ENCODE measurements at places on chromosomes 11 and 22.

DNA sequence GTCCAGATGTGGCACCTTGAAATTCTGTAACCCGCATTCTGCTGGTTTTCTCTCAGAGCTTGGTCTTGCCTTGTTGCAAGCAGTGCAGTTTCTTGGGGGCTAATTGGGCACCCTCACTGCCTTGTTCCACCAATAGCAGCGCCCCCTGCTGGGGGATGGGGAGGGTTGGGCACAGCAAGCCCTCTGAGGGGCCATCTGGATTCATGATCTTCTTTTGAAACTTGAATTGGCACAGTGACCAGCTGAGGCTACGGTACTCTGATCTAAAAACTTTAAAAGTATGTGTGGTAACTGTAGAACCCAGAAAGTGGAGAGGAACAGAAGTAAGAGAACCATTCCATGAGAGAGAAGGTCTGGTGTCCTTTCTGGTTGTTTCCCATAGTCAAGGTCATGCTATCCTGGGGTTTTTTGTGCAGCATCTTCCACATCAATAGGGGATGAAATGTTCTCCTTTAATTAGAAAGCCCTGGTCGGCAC, 64.2 kb downstream of the MED15 start:
- no peak for DNase-seq

- DNase-seq: no peak
Observed at GRCh38 chr22:40043081-40043480, 48.3 kb downstream of the FAM83F start.

DNA sequence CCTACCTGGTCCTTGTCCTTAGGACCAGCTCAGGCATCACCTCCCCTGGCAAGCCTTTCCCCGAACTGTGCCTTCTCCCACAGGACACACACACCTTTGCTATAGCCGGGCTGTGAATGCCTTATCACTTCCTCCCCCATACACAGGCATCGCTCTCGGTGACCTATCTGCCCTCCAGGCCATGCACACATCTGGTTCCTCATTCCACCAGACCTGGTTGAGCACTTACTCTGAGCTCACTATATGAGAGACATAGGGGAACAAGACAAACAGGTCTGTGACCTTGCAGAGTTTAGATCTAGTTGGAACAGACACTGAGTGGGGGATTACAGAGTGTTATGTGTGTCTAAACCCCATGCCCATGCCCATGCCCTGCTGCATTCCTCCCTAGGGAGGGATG, 3.1 kb upstream of the BCR start:
- DNase-seq: no peak

GRCh38 chr11:117376517-117376916, 48.9 kb downstream of the CEP164 start:
- DNase-seq: peak; percentile 62

DNA sequence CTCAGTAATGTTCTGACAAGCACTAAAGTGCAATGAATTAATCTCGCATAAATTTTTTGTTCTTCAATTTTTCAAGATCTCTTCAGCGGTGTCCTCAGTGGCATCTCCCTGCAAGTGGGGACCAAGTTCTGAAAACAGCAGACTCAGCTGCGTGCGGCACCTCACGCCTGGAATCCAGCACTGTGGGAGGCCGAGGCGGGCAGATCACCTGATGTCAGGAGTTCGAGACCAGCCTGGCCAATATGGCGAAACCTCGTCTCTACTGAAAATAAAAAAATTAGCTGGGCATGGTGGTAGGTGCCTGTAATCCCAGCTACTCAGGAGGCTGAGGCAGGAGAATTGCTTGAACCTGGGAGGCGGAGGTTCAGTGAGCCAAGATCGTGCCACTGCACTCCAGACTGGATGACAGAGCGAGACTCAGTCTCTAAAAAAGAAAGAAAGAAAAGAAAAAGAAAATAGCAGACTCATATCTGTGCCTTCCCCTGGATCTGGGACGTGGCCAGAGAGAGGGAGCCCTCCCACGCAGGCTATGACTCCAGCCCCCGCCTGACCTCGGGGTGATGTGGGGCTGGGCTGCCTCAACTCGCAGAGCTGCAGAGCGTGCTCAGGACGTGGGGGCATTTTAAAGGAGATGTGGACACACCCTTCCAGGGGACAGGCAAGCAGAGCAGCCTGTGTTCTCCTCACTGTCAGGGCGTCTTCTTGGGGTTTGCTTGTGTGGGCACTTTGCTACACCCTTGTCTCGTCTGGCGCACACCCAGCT, 346.6 kb downstream of the BRD1 start:
- DNase-seq: no peak

GRCh38 chr22:27226666-27227065, 569.3 kb downstream of the MIAT start:
- DNase-seq: no peak

- DNase-seq: no peak
Observed at GRCh38 chr22:50728523-50728931, 9.5 kb upstream of the ACR start.

Data from cerebellum (tissue), 4 donors.